ENCODE measurements at places on chromosomes 3 and 15.

DNA sequence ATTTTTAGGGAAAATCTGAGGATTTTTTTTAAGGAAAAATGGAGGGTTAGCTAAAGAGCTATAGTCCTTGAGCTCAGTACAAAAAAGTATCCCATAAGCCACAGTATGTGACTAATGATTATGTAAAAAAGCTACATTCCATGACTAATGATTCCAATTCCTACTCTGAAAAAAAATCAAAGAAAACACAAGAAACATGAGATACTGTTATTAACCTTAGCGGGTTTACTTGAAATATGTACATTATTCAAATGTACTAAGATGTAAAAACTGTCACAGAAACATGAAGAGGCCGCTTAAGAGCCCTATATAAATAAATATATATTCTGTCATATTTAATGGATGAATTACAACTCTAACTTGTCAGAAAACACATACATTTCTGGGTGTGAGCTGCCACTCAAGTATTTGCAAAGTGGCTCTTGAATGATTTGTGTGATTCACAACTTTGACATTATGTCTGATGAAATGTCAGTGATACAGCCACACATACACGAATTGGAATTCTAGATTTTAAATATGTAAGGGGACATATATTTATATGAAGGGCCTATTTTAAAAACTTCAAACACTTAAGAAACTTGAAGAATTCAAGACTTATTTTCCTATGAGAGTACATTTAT is 518.7 kb upstream of the SUCLG2 start:
- DNase-seq, result no peak

- DNase-seq, result no peak
Observed at GRCh38 chr3:18201315-18201714, 223.8 kb downstream of the SATB1 start.

- DNase-seq, result no peak
Observed at GRCh38 chr3:113560831-113561623, 28.7 kb downstream of the SIDT1 start.

GRCh38 chr3:121493431-121493830 is 52.4 kb downstream of the POLQ start:
- DNase-seq, result peak; percentile 2

- DNase-seq, result peak; percentile 18
Observed at GRCh38 chr3:49869525-49870126, at the start of gene CAMKV. CAMKV (minus strand) TSS chr3:49869906; CDS start chr3:49862388, 7,518 bp downstream.

- DNase-seq, result no peak
Observed at GRCh38 chr3:166526881-166527280, 689.7 kb upstream of the BCHE start.

GRCh38 chr3:119831941-119832371 is 50.1 kb downstream of the NR1I2 start:
- DNase-seq, result no peak

GRCh38 chr3:82509106-82509842 is 747.8 kb upstream of the GBE1 start:
- no peak for DNase-seq

GRCh38 chr3:97958396-97958795 is 13.8 kb downstream of the RIOX2 start:
- no peak for DNase-seq

GRCh38 chr3:105490045-105490444 is 123.3 kb downstream of the ALCAM start:
- no peak for DNase-seq

DNA sequence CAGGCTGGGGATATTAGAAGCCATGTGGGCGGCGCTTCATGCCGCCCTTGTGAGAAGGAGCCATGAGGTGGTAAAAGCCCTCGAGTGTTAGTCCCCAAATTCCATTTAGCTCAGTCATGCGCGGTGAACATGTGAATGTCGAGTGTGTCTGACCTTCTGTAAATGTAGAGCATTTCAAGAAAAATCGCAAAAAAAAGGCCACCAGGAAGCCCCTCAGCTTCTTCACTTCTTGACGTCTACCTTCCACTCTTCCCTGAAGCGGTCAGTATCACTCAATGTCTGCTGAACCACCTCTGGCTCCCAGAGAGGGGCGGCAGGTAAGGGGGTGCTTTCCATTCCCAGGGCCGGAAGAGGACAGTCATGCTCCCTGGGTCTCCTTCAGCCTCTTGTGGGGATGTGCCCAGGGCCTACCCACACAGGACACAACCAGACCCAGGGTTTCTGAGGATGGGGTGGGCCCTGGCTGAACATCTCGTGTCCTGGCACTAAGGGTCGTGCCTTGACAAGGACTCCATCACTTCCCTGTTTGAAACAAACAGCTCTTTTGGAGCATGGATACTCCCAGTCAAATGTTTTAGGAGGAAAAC is 274.9 kb downstream of the FAM43A start:
- no peak for DNase-seq

GRCh38 chr3:129005526-129006303 is 4.6 kb downstream of the EFCC1 start:
- no peak for DNase-seq

- DNase-seq, result no peak
Observed at GRCh38 chr15:46556010-46556409, 921.2 kb downstream of the SQOR start.

DNA sequence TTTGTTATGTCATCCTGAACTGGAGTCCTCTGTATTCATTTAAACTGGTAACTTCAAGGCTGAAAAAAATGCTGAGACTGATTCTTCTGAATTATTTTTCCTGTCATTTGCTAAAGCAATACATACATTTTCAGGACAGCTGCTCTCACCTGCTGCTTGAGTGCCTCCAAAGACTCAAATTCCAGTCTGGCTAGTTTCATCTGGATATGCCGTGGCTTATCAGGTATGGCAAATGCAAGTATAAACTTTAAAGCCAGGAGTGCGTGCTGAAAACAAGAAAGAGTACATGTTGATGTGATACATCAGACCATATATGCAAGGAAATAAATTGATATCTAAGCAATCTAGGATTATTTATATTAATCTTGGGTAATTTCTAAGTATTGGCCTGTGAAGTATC is 146.1 kb downstream of the SNRK start:
- DNase-seq, result no peak

GRCh38 chr3:11655196-11655928 is 11.6 kb upstream of the VGLL4 start:
- DNase-seq, result no peak

DNA sequence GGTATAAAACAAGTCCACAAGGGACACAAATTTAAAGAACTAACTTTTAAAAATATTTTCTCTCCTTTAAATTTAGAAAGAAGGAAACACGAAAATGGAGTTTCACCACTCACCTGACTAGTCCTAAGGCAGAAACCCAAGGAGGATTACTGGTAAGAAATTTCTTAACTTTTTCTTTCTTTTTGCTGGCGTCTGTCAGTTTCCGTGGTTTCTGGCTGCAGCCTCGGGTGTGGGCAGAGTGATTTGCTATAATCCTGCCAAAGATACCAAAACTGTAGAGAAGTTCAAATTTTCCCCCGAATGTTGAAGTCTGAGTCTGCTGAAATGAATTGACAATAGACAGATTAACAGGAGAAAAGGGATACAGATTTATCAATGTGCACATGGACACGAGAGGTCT is 843.6 kb upstream of the ALCAM start:
- DNase-seq, result no peak

DNA sequence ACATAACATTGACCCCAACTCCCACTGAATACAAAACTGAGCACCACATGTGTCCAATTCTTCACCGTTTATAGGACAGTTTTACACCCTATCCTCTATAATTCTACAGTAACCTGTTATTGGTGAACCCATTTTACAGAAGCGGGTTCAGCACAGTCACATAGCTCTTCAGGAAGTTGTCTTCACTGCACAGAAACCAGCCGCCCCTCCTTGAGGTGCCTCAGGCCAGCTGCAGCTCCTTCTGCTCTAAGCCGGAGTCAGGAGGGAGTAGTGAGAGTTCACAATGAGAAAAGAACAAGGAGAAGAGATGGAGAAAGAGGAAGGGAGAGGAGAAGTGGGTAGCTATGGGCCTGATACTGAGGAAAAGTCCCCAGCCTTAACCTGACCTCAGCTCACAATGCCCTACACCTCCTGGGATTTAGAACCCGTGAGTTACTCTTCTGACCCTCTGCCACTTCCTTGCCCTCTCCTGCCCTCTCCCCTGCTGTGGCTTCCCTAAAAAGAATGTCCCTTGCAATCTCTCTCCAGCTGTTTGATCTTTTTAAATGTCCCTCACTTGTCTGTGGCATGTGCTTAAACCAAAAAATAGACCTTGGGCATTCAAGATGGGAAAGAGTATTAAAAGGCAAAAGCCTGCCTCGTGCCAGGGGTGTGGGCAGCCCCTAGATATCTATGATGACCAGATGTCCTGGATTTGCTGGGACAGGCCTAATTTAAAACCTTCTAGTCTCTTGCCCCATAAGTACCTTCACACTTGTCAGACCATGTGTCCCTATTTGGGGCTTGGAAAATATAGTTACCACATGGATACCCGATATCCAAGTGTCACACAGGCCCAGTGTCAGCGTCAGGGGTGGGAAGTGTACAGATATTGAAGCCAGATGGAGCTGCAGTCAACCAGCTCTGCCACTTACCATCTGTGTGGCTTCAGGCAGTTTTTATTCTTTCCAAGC is 71.3 kb upstream of the HES1 start:
- no peak for DNase-seq

DNA sequence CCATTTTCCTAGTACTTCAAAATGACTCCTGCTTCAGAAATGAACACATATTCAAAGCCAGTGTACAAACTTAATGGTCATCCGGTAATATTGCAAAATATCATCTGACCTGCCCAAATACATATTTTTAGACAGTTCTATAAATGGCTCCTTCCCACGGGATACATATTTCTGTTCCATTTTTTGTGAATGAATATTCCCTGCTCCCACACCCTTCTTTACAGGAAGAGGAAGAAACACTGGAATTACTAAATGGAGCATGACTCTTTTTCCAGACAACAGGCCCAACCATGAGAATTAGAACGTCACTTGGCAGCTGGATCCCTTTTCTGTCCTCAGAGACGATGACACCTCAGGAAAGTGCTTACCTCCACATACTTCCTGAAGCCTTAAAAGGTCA is 38.0 kb upstream of the CBLB start:
- DNase-seq, result peak; percentile 17

- DNase-seq, result no peak
Observed at GRCh38 chr3:113227146-113227545, 15.8 kb downstream of the BOC start.
